Activated CD4-positive, CD25-positive, alpha-beta regulatory T cell (primary cell): ENCODE measurements at places on chromosomes 1 and 21.

DNA sequence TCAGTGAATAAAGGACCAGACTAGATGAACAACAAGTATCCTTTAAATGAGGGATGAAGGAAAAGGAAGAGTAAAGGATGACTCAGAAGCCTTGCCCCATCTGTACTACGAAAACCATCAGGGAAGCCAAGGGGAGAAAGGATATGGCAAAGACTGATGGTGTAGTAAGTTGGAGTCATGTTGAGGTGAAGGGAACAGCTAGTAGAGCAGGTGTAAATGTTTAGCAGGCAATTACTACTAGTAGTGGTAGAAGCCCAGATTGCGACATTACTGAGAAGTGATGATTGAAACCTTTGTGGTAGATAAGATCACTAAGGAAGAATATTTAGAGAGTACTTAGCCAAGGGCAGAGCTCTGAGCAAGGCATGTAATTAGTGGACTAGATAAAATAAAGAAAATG lies 84.0 kb downstream of the PHTF1 start:
- DNase-seq, result no peak

GRCh38 chr1:200103966-200104583 lies 76.6 kb downstream of the NR5A2 start:
- no peak for DNase-seq

DNA sequence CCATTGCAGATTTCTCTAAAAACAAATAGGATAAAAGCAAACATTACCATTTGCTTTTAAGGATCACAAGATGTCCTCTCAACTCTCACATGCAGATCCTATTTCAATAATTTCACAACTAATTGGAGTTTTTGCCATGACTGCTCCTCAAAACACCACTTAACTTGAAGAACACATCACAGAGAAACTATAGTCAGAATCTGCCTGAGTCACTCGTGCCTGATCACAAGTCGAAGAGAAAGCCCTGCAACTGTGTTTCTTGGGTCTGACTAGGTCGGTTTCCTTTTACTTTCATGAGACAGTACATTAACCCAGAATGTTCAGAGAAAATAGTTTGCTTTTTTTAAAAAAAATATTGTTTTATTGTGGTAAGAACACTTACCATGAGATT lies 46.3 kb upstream of the SMYD2 start:
- DNase-seq, result no peak

DNA sequence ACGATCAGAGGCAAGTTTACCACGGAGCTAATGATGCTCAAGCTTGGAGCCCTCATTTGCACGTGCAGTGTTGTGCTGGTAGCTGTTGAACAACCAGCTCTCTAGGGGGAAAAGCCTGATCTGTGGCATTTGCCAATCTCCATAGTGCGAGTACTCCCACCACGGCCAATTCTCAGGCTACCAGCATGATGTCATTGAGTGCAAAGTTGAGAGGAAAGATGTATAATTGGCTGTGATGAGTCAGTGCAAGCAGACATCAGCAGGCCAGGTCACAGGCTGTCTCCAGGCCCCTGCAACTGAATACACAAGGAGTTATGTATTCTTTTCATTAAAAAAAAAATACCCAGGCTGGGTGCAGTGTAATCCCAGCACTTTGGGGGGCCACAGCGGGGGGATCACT lies 233.1 kb upstream of the VAMP3 start:
- no peak for DNase-seq

- DNase-seq, result no peak
These were observed 327.3 kb downstream of the SIPA1L2 start for GRCh38 chr1:232302376-232303221.

GRCh38 chr1:47578026-47578720 lies 140.3 kb downstream of the FOXD2 start:
- DNase-seq, result no peak

- no peak for DNase-seq
These were observed 62.4 kb upstream of the NGF start for GRCh38 chr1:115400426-115400825.

GRCh38 chr1:48405940-48406339 lies 66.1 kb downstream of the SPATA6 start:
- no peak for DNase-seq

- no peak for DNase-seq
These were observed 1.5 kb upstream of the PLA2G2F start for GRCh38 chr1:20137604-20138003.

GRCh38 chr1:23796466-23797271 lies 3.9 kb downstream of the GALE start:
- DNase-seq, result no peak

- DNase-seq, result no peak
These were observed 24.9 kb downstream of the SUSD4 start for GRCh38 chr1:223338811-223339746.

DNA sequence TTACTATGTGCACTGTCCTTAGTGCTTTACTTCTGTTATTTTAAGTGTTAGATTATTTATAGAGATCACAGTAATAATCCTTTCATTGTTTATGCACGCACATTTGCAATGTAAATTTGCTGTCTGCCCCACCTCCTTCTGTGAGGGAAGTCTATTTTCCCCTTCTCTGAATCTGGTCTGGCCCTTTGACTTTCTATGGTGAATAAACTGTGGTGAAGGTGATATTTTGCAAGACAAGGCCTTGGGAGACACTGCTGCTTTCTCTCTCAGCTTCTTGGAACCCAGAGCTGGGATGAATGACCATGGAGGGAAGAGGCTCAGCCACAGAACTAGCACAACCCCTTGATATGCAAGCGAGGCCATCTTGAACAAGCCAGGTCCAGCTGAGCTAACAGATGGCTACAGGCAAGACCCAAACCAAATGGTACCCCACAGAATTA lies 156.3 kb downstream of the ST6GALNAC3 start:
- no peak for DNase-seq
